ENCODE measurements at places on chromosomes 1 and 21.

GRCh38 chr1:207459008-207459407 lies 4.9 kb downstream of the CR2 start:
- no peak for DNase-seq

DNA sequence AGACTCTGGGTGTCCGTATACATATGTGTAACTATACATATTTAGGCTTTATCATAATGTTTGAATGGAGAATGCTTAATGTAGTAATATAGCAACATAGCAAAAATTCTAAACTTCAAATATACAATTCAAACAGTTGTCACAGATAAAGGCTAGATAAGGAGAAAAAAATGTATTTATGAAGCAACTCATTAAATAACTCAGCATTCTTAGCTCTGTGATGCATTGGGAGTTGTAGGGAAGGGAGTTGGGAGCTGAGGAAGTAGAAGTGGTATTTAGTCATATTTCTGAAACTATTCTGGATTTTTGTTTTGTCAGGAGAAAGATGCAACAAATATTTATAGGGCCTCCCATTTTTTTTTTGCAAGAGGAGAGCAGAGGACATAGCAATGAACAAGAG lies 197.8 kb downstream of the PBX1 start:
- DNase-seq = no peak

DNA sequence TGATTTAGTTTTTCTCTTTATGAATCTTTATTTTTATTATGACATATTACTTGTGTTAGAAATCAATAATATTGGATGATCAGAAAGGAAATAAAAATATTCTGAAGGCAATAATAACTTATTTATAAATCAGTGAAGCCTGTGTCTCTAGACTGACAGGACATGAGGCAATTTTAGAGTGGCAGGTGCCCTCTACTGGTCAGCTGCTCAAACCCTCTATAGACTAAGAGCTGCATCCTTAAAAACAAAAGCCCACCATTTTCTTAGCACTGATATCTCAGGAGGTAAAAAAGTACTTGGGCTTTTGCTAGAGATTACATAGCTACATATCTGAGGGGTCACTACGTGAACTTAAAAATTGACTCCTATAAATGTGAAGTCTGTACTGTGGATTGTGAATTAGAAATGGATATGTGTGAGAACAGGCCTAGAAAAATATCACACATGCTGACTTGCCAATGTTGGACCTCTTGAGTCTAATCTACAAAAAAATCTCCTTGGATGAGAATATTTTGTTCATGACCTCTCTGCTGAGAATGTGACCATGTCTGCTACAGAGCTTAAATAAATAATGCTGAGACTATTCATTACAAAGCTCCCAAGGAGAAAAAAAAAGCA lies 597.9 kb upstream of the ADAMTS5 start:
- no peak for DNase-seq

DNA sequence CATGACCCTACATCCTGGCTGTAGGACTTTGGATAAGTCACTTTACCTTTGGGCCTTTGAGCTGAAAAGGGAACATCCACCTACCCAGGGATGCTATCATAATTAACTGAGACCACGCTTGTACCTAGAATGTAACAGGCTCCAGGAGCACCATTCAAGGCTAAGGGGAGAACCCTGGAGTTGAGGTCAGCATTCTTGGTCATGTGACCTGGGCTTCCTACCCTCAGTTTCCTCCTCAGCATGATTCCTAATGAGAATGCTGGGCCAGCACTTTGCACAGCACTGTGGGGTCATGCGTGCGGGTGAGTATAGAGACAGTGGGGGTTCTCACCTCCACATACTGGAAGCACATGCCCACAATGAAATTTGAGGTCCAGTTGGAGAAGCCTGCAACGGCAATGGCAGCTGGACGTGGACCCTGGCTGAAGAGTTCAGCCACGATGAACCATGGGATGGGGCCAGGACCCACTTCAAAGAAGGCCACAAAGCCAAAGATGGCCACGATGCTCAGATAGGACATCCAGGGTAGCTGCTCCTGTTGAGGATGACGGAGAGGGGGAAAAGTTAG lies 31.3 kb downstream of the SLC2A1 start:
- no peak for DNase-seq

DNA sequence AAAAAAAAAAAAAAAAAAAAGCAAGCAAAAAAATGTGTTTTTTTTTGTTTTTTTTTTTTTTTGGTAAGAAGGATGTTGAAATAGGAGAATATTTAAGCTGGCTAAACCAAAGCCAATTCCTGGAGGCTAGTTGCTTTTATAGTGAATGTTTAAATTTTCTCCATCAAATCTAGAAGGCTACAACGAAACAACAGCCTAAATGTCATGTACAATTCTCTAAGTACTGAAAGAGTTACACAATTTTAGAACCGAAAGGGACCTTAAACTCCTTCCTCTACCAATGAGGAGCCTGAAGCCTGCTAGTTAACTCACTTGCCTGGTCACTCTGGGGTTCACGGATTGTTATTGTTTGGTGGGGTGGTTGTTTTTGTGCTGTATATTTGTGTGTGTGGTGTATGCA lies 3.5 kb downstream of the WLS start:
- no peak for DNase-seq

DNA sequence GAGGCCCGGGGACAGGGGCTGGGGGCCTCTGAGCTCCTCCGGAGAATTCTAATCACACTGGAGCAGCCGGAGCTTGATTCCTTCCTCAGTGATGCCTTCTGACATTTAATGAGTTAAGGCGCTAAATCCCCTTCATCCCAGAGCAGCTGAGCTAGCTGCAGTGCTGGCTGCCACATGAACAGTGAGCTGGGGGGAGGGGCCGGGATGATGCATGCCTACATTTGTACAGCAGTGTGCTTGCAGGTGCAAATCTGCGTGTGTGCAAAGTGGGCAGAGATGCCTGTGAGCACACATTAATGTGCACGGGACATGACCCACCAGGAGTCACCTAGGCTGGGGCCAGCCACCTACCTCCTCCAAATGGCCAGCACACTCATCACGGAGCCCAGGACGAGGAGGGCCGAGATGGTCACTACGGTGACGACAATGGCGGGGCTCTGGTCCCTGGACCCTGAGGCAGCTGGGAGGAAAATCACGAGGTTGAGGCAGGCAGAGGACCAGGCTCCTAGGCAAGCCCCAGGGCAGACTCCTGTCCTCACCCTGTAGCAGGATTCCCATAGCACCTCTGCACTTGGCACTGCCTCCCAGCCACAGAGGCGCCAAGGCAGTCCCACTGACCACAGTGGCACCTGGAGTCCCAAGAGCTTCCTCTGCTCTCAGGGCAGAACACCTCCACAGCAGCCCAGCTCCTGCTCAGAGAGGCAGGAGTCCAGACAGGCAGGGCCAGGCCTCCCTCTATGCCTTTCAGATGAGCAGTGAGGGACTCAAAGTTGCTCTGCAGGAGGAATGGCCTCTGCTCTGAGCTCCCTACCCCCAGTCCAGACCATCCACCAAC lies 34.7 kb downstream of the CDCA8 start:
- DNase-seq = no peak

DNA sequence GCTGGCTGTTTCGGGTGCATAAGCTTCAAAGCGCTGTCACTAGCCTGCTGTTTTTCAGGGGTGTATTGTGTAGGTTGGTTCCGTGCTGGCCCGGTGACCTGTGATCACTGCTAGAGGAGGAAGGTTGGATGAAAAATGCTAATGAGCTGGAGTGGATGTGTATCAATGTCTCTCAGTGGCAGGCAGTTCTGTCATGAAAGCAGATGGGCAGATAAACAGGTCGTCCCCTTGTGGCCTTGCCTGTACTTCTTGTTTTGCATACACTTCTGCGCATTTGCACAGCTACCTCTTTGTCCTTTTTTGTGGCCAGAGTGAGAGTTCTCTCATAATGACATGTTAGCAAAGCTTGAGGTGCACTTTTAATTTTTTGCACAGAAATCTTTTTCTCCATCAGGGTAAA lies 2.9 kb downstream of the SELENON start:
- no peak for DNase-seq

- no peak for DNase-seq
These were observed 584.9 kb downstream of the PTBP2 start for GRCh38 chr1:97306504-97306903.

DNA sequence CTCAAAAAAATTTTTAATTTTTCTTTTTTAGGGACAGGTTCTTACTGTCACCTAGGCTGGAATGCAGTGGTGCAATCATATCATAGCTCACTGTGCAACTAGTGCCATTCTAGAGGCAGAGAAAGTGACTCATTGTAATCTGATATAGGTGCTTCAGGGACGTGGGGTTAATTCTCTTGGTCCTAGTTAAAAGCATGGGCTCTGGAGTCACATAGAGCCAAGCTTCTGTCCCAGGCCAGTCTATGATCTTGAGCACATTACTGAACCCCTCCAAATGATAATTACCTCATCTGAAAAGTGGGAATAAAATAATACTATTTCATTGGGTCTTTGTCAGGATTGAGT lies 1.1 kb upstream of the ADIPOR1 start:
- DNase-seq = no peak

GRCh38 chr1:230067419-230067870 lies 407 bp downstream of the GALNT2 start:
- no peak for DNase-seq

GRCh38 chr1:214448536-214448935 lies 102.9 kb downstream of the PTPN14 start:
- DNase-seq = no peak

GRCh38 chr1:47751996-47752451 lies 245.2 kb downstream of the TRABD2B start:
- DNase-seq = no peak

DNA sequence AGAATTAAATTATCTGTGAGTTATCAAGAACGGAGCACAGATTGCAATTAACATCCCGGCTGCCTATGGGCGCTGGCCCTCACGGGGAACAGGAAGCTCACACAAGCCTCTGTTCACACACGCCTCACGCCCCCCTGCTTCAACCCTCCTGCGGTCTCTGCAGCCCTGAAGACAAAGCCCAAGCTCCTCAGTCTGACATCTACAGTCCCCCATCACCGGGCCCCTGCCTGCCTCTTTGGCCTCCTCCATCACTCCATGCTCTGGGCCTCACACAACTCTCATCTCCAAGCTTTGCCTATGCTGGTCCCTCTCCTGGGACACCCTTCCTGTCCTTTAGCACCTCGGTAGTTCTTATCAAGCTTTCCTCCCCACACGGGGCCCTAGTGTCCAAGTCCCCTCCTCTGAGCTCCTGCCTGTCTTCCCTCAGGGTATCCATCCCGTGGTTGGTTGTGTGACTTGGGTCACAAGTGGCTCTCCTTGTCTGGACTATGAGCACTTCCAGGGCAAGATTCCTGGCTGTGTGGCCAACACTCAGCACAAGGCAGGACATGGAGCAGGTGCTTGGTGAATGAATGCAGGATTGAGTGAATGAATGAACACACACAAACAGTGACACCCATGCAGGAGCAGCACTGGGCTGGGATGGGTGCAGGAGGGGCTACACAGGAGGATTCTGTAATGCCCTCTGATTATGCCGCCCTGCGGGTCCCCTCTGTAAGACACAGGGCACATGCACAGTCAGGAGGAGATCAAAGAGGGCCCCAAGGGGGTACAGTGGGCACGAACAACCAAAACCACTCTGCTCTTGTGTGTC lies 116.1 kb downstream of the DMRTB1 start:
- DNase-seq = no peak

DNA sequence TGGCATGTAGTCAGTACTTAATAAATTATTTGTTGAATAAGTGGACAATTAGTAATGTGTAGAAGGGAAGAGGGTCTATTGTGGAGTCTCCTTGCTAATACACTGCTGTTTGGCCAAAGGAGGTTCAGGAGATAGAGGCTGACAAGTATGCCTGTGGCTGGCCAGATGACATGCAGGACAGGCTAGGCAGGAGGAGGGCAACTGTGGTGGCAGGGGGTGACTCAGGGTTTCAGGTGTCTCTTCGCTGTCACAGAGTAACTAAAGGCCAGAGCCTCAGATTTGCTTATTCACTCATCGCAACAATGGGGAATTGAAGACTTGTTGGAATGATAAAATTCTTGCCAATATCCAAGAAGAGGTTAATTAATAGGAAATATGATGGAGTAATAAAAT lies 33.1 kb downstream of the THRAP3 start:
- no peak for DNase-seq

DNA sequence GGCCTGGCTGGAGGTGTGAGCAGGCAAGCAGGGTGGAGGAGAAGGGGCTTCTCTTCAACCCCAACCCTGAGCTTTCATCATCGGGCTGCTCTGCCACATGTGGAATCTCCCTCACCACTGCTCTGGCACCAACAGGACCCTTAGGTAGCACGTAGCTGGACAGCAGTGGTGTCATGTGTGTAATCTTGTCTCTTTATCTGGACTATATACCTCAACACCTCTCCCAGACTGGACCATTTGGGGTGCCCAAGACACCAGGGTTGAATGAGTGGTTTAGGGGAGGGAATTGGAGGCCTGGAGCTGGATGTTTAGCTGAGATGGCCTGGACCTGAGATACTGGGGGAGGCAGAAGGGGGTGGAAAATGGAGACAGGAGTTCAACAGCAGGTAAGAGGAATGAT lies 63.0 kb downstream of the UBE2T start:
- no peak for DNase-seq

GRCh38 chr1:199529324-199529723 lies 498.2 kb upstream of the NR5A2 start:
- DNase-seq = no peak

DNA sequence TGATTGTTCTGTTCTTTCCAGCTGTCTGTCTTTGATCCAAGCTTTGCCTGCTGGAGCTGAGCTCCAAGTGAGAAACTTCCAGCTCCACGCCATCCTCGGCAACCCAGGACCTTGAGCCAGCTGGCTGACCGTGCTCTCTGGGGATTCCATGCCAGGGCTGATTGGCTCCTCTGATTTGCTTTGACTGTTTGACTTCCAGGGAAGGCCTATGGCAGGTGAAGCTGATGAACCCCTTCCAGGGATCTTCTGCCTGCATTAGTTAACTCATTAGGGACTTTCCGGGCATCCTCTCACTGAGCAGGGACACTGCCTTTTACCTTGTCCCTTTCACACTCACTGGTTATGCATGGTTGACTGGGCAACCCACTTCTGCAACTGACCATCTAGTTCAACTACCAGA lies 406.1 kb downstream of the RPS6KC1 start:
- DNase-seq = no peak

DNA sequence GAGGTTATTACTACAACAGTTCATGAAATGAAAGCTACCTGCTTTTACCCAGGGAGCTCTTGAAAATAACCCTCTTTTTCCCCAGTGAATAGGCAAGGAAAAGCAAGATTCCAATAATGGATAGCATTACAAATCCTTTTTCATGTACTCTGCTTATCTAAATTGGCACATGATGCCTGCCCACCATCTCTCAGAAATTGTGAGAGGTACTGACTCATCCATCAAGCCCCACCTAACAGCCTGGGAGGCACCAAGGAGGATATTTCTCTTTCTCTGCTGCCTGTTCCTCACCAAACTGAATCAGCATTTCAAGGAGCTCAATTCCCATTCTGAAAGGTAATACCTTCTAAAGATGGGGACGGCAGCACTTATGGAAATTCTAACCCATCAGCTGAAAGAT lies 34.4 kb downstream of the PALMD start:
- no peak for DNase-seq

All from brain pericyte (primary cell).